Glomerular endothelial cell (primary cell): ENCODE measurements at places on chromosomes 11 and 22.

DNA sequence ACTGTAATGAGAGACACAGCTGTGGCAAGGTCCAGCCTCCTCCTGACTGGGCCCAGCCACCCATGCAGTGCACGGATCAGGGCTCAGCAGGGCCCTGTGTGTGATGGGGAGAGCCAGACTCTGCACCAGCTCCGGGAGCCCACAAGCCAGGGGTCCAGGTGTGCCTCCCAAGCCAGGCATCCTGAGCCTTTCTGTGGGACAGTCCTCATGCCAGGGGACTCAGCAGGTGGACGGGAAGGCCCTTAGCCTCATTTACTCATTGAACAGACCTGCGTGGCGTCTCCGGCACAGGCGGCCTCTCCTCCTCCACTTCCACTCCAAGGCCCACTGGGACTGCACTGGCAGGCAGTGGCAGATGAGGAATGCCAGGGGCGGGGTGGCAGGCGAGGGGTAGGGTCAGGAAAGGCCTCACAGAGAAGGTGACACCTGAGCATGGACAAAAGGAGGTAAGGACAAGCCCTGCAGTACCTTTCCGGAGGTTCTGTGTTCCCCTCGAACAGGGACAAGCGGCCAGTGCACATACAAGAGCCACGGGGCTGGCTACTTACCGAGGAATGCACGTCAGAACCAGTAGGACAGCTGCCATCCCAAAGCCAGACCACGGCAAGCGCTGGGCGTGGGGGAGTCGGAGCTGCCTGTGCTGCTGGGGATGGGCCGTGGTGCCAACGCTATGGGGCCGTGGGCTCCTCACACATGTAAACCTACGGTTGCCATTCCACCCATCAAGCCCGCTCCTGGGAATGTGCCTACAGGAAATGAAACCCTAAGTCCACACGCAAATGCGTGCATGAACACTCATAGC lies 52.7 kb downstream of the IGF2 start:
- no peak for DNase-seq

DNA sequence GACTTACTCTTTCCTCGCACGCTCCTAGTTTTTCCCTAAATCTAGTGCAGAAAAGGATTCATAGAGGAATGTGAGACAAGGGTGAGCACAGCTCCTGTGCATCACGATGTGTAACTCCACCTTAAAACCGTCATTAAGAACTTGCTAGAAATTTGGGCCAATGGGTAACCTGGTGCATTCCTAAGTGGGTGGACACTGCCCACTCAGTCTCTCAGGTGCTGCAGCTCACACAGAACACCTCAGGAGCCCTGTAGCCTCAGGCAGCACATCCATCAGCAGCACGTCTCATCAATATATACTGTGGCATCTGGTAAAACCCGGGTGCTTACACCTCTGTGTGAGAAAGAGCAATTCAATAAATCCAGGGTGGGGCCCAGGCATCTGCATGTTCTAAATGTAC lies 12.4 kb downstream of the POU2AF3 start:
- DNase-seq: no peak

- no peak for DNase-seq
These were observed 26.3 kb upstream of the HMGXB4 start for GRCh38 chr22:35230839-35231584.

DNA sequence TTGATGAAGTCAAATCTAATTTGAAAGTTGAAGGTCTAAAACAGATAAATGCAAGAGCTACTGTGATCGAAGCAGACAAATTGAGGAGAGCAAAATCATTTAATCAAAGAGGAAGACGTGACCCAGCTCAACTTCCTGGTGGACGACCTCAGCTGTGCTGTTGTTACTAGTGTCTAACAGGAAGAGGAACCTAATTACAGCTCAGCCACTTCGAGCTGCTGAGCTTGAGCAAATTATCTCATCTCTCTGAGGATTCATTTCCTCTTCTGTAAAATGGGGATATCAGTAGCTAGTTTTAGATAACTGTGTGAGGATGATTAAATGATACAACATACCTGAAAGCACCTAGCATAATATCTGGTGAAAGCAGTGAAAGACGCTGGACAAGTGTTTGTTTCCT lies 48.6 kb upstream of the OLFML1 start:
- DNase-seq: no peak

- DNase-seq: no peak
These were observed 4.8 kb downstream of the SLC35C1 start for GRCh38 chr11:45809456-45810395.

DNA sequence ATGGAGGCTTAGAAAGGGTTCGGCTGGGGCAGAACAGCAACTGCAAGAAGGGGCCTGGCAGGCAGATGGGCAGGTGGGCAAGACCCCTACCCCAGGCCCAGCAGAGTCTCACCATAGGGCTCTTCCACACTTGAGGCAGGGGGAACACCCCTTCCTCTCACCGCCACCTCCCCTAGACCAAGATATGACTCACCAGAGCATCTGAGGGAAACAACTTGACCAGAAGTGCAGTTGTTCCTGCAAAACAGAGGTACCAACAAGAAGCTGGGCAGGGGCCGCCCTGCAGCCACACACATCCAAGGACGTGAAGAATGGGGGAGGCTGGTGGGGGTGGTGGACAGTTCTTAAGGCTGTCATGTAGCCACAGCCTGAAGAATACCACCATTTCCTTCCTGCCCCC lies 10.9 kb downstream of the TMPRSS5 start:
- DNase-seq: no peak

- no peak for DNase-seq
These were observed 6.4 kb downstream of the PRAME start for GRCh38 chr22:22552630-22553029.

DNA sequence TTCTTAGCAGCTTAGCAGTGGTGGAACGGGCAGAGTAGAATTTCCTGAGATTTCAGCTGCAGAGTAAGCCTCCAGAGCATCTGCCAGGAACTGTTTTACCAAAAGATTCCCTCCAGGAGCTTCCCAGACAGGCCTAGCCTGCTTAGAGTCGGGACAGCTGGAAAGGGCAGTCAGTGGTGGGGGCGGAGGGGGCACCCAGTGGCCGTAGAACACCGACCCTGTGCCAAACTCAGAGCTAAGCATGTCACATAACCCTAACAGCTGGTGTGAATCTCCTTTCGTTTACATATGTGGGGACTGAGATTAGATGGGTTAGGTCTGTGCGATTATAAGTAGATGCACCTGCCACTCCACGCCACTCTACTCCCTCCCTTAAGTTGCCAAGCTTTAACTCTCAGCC lies 80.0 kb upstream of the CRTAM start:
- no peak for DNase-seq

DNA sequence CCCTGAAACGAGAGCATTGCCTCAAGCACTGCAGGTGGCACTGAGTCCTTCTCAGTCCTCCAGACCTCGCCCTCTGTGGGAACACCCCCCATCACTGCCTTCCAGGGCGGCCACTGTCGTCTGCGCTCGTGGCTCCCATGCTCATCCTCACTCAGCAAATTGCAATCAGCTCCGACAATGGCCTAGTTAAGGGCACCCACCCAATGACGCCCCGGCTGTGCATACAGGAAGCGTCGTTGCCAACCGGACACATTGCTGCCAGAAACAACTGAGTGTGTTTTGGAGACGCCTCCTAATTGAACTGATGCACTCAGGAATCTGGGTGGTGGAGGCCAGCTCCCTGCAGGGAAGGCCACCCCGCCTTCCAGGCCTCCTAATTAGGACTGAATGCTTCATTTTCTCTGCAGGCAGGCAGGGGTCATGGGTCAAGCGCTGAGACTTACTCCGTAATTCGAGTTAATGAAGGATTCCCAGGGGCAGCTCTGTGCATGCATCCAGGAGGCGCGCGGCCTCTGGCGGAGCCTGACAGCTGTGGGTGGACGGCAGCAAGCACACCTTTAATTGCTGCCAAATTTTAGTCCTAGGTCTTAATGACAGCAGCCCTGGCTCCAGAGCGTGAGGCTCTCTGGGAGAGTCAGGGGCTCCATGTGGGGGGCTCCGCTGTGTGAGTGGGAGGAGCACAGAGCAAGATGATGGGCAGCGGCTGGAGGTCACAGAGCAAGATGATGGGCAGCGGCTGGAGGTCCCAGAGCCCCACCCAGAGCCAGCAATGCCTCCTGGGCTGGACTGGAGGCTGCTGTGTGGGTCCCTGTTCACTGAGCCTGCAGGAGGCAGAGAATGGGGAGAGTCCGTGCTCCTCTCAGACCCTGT lies 199.0 kb downstream of the BRD1 start:
- no peak for DNase-seq

DNA sequence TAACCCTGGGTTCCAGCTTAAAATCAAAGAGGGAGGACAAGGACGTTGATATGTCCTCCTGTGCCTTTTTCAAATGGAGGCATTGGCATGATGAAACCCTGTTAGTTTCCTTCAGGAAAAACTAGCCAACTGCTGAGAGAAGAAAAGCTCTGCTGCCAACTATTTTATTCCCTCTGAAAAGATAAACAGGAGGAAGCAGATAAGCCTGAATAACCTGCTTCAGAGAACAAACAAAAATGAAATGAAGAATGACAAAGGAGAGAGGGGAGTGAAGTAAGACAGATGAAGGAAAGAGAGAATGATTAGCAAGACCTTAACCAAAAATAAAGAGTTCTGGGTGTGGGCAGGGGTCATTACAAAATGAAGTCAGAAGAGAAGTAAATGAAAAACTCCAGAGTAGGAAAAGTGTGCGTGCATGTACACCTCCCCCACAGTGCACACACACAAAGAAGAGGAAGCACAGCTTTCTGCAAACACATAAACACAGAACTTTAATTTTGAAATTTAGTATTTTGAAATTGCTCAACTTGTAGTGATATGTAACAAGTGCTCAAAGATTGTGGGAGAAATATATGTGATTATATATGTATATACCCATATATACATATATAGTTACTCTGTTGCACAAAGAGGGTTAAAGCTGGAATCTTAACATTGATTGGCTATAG lies 332.2 kb downstream of the LUZP2 start:
- DNase-seq: no peak

- DNase-seq: no peak
These were observed 75.4 kb downstream of the MAML2 start for GRCh38 chr11:96267496-96268032.

DNA sequence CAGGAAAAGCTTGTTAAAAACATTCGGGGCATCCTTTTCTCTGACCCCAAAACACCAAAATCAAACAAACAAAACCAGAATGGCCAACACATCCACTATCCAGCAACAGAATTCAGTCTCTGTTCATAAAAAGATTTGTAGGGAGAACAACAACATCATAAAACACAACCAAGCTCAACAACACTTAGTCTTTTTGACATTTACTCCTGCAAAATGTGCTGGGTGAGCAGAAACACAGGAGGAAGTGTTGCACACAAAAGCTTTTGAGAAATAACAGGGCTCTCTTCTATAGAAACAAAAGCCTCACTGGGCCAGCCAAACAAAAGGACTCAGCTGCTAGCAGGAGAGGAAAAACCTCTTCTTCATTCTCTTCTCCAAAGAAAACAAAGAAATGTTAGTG lies 736.0 kb upstream of the CCDC90B start:
- DNase-seq: no peak

DNA sequence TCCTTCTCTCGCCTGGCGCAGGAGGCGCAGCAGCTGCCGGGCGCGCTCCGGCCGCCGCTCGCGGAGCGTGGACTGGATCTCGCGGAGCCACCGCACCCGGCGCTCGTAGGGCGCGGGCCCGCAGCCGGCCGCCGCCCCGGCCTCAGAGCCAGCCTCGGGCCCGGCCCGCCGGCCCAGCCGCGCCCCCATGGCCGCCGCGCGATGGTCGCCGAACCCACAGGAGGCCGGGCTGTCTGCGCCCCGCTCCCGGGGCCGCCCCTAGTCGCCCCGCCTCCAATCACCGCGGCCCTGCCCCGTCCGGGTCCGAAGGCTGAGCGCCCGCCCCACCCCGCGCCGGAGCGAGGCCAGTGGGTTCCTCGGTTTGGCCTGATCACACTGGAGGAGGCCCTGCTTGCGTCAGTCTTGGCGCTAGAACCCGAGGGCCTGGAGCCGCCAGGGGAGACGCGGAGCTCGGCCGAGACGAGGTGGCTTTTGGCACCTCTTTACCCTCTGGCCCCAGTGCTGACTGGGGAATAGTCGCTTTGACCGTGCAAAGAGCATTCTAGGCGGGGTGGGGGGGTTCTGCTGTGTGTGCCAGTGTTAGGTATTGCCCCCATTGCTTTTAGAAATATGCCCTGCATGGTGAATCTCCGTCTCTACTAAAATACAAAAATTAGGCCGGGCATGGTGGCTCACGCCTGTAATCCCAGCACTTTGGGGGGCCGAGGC lies at the start of gene LRRC75B:
TSS of gene LRRC75B (minus strand) at position 223 of the 708 bp plus-strand sequence. CDS start at position 189, 34 bp downstream.
- DNase-seq: no peak

DNA sequence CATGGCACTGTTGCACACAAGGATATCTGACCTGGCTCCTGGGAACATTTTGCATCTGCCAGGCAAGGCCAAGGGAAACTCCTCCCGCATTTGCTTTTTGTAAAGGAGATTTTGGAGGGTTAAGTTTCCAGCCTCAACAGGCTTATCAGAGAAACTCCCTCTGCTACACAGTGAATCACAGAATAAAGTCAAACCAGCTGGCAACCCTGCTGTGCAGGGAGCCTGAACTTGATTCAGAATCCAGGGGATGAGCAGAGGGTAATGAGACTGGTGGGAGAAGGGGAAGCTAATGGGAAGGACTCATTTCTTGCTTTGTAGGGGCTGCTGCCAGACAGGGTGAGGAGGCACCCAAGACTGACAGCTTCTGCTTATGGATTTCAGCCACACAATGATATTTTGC lies 185.3 kb upstream of the ISX start:
- no peak for DNase-seq

- DNase-seq: no peak
These were observed 969 bp downstream of the CCDC117 start for GRCh38 chr22:28773461-28773867.

GRCh38 chr11:35305670-35306382 lies 113.5 kb downstream of the SLC1A2 start:
- DNase-seq: no peak
